ENCODE measurements at places on chromosomes 5 and 9.

DNA sequence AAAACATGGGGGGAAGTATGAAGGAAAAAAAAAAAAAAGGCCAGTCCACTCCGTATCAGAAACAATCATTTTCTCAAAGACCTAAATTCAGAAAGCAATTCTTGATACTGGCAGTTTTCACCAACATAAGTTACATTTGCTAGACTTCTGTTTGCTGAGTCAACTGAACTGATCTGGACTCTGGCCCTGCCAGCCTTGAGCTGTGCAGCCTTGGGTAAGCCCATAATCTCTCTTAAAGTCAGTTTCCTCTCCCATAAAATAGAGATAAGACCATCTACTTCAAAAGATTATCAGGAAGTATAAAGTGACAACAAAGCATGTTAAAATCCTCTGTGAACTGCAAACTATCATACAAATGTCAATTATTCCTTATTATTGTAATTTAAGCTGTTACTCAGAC is 106.8 kb downstream of the MAPKAP1 start:
- DNase-seq, result no peak

GRCh38 chr9:123454361-123454760 is 98.4 kb downstream of the CRB2 start:
- DNase-seq, result no peak

- no peak for DNase-seq
Observed at GRCh38 chr5:104443706-104444105, 881.1 kb upstream of the NUDT12 start.

DNA sequence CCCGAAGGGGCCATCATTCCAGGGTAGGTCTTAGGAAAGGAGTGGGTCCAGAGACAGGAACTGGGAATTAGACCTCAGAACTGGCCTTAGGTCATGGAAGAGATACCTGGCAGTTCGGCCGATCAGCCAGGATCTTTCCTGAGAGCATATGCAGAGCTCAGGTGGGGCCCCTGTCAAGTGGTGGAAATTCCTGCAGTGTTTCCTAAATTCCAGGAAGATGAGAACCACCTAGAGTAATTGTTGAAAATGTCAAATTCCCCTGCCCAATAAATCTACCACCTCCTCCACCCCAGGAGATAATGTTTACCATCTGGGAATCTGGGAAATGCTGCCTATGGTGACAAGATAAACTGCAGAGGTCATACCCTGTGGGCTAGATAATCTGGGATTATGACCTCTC is 14.6 kb downstream of the TMEM171 start:
- no peak for DNase-seq

GRCh38 chr5:81256766-81257165 is 23.6 kb downstream of the CKMT2 start:
- no peak for DNase-seq

GRCh38 chr9:71638627-71639026 is 129.7 kb downstream of the CEMIP2 start:
- no peak for DNase-seq

GRCh38 chr5:173888473-173889131 is 453 bp downstream of the CPEB4 start:
- DNase-seq, result no peak

DNA sequence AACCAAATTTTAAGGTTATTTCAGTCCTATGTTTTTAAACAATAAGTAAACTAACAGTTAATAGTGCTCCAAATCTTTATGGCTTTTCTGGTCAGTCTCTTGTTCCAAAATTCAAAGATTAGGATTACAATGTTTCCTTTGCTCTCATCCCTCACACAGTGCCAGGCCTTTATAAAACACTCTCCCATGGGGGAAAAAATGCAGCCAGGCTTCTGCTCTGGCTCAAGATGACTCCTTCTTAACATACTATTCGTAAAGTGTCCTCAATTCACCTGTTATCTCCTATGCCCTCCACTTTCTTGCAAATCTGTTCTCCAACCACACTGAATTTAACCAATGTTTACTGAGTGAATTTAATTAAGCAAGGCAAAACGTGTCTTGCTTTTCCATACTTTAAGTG is 1.4 kb downstream of the CEP120 start:
- no peak for DNase-seq
